Stimulated activated naive CD8-positive, alpha-beta T cell treated with anti-CD3 and anti-CD28 coated beads, Interleukin-15, Interleukin-2, amounts not matched to agents 100 U/mL and 50 U/mL, for 24 hours (primary cell): ENCODE measurements at places on chromosomes 3 and 15.

DNA sequence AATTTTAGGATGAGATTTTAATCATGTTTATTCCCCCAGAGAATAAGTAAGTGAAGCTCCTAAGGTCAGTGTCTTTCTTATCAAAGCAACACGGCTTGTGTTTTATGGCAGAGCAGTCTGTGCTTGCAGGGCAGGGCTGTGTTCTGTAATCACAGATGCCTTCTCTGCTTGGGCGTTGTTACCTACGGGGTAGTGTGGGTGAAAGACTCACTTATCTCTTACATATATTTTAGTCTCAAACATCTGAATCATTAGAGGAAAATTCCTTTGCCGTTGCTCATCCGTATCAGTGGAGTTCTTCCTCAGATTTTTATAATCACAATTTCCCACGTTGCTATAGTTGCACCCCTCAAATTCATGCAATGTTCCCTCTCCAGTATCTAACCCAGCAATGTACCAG is 271.7 kb upstream of the MEIS2 start:
- no peak for DNase-seq

DNA sequence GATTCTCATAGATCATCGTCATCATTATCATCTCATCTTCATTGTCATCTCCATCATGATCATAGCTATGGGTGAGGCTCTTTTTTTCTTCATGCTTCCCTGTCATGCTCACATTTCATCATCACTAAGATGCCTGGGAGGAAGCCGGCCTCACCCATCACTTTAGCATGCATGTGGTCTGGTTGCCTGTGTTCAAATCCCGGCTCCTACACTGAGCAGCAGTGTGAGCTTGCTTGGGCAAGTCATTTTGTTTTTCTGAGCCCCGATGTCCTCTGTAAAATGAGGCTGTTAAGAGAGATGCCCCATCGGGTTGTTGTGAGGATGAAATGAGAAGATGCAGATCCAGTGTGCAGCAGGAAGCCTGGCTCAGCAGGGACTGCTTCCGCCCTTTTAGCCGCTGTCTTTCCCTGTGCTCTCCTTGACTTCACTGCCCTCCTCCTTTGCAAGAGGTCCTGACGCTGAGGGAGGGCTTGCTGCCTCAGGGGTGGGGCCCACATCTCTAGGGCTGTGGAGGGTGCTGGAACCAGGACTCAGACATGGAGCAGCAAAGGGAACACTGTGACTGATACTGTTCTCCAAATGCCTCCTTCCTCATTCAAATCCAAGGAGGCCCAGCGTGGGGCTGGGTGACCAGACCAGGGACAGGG is 14.4 kb upstream of the FAM3D start:
- DNase-seq: no peak

DNA sequence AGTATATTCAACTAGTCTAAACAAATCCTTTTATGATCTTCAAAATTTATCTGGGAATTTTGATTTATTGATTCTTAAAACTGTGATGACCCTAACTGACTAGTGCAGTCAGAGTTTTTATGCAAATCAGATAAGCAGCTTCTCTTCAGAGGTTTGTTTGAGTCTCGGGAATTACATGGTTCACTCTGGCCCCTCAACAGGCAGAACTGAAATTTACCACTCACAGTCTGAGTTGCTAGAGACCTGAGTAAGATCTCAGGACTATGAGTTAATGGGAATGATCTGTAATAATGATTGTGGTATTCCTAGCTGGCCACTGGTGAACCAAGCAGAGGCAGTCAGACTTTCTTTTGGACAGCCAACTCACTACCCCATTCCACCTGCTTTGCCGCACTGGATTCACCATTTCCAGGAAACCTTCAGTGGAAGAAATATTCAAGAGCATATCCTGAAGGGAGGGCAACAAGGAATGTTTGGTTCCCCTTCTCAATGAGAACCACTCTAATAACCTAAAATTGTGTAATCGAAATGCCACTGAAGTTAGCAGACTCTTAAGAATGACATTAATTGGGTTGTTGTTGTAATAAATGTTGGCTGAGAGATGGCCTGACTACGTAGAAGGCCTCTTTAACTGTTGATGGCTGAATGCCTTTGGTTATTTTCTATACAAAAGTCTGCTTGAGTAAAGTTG is 11.5 kb upstream of the DNAJC13 start:
- DNase-seq: no peak

- peak; percentile 13 for DNase-seq
Observed at GRCh38 chr3:51637941-51638471, 33.0 kb upstream of the TEX264 start.

- DNase-seq: no peak
Observed at GRCh38 chr3:125644036-125645005, 49.0 kb upstream of the OSBPL11 start.

DNA sequence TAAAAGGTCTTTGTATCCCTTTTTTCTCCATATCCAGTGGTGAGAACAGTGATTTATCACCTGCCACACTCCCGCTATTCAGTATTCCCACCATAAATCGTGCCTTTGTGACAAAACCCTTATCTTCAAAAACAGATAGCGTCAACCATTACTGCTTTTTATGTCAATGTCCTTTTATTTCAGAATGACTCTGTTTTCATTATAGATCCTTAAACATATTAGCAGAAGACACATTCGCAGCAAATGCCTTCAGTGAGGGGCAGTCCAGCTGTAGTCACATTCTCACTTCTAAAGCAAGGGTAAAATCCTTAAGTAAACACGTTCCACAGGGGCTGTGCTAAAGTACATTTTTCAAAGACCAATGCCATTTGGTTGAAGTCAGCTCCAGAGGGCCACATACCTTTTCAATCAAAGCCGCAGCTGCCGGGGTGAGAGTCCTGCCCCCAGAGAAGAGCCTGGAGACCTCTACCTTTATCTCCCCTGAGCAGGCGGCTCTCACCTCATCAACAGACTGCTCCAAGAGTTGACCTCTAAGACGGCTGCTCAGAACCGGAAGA is 53.4 kb downstream of the PDZRN3 start:
- no peak for DNase-seq

DNA sequence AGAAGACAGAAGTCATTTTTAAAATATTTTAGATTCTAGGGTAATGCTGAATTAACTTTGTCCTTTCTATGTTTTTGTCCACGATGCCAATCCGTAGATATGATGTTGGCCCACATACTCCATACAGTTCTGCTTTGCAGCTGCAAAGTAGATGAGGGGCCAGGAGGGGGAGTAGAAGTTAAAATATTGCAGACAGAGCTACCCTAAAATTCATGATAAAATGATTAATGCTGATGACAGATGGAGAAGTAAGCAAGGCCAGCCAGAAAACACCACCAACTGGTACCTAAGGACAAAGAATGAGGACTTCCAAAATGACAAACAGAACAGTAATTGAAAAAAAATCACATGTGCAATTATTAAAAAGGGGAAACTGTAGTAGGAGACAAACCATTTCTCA is 756.6 kb upstream of the ARPP21 start:
- DNase-seq: no peak

- DNase-seq: no peak
Observed at GRCh38 chr3:192652727-192653126, 74.6 kb downstream of the FGF12 start.

DNA sequence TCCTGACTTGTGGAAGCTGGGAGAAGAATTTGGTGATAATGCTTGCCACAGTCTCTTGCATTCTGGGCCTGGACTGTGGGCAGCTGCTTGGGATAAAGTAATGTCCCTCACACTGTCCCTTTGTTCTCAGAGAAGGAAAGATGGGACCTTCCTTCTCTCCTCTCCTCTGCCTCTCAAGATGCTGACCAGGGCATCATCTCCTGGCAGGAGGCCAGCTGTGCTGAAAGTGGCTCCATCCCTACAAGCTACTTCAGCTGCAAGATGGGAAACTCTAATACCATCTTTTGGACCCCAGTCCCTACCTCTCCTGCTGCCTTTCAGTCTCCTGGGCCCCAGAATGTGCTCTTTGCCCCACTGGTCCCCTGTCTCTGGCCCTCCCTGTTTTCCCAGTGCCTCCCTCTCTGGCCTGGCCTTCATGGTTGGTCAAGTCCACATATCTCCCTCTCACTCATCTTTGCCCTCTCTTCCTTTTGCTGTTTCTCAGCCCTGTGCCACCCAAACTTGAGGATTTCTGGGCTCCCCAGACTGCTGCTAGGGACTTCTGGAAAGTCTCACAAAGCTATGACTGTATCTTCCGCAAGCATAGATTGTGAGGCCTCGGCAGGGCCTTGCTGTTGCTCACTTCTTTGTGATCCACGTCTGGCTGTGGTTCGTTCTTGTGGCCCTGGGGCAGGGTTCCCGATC is 7.1 kb upstream of the SLC6A20 start:
- no peak for DNase-seq

GRCh38 chr3:186990878-186991308 is 60.6 kb downstream of the ST6GAL1 start:
- DNase-seq: no peak

DNA sequence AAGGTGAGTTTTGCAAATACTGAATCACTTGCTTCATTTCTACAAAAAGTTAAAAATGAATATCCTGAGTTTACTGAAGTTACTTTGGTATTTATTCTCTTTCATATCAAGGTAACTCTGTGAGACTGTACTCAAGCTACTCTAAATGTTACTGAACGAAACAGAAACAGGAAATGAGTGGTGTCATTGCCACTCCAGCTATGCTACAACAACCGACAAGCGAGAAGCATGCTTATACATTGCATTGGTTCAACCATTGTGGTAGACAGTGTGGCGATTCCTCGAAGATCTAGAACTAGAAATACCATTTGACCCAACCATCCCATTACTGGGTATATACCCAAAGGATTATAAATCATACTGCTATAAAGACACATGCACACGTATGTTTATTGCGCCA is 313.2 kb upstream of the THBS1 start:
- no peak for DNase-seq

- no peak for DNase-seq
Observed at GRCh38 chr3:30496066-30496966, 110.1 kb upstream of the TGFBR2 start.

GRCh38 chr3:118960876-118961450 is 73.7 kb downstream of the IGSF11 start:
- no peak for DNase-seq

- no peak for DNase-seq
Observed at GRCh38 chr3:4959180-4959579, 20.1 kb upstream of the BHLHE40 start.
